CD4-positive, alpha-beta T cell treated with Interleukin-17A for 1 hour (primary cell): ENCODE measurements at places on chromosomes 3 and 15.

DNA sequence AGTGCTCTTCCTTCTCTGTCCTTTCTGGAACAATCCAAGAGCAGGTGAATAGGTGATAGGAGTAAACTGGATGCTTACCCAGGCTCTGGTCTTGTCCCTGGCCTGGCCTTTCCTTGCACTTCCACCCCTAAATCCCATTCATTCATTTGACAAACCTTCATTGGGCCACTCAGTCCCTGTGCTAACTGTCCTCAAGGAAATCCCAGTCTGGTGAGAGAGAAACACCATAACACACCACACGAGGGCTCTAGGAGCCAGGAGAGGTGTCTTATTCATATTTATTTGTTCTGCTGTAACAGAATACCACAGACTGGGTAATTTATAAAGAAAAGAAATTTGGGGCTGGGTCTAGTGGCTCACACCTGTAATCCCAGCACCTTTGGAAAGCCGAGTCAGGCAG lies 22.8 kb downstream of the EFCC1 start:
- DNase-seq: no peak

GRCh38 chr3:155661760-155662159 lies 83.1 kb downstream of the PLCH1 start:
- DNase-seq: no peak

DNA sequence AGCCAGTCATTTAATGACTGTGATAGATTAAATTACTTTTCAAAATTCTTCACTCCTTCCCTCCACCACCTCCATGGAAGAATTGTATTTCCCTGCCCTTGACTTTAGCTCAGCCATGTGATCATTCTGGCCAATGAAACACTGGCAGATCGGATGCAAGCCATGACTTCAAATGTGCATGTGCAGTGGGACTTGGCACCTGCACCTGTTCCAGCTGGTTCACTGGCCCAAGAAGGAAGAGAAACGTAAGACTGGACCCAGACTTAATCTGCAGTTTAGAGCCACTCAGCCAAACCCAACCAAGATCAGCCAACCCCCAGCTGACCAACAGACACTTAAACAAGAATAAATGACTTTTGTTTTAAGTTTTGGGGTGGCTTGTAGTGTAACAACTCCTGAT lies 11.8 kb downstream of the DPH3 start:
- no peak for DNase-seq

DNA sequence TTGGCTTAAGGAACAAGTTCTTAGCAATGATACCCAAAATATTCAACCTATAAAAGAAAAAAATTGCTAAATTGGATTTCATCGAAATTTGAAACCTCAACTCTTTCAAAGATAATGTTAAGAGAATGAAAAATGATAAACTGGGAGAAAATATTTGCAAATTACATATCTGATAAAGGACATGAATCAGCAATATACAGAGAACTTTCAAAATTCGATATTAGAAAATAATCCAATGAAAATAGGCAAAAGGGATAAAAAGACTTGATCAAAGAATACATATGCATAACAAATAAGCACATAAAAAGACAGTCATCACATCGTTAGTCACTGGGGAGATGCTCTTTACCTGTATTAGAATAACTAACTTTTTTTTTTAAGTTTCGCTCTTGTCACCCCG lies 73.0 kb upstream of the NEO1 start:
- DNase-seq: no peak

- no peak for DNase-seq
Observed at GRCh38 chr3:46661776-46662766, 31.4 kb downstream of the ALS2CL start.

- no peak for DNase-seq
Observed at GRCh38 chr3:33426630-33427317, 13.4 kb downstream of the UBP1 start.

GRCh38 chr3:147866561-147866960 lies 457.4 kb downstream of the ZIC1 start:
- no peak for DNase-seq

GRCh38 chr15:43943511-43943910 lies 116.7 kb downstream of the WDR76 start:
- no peak for DNase-seq

DNA sequence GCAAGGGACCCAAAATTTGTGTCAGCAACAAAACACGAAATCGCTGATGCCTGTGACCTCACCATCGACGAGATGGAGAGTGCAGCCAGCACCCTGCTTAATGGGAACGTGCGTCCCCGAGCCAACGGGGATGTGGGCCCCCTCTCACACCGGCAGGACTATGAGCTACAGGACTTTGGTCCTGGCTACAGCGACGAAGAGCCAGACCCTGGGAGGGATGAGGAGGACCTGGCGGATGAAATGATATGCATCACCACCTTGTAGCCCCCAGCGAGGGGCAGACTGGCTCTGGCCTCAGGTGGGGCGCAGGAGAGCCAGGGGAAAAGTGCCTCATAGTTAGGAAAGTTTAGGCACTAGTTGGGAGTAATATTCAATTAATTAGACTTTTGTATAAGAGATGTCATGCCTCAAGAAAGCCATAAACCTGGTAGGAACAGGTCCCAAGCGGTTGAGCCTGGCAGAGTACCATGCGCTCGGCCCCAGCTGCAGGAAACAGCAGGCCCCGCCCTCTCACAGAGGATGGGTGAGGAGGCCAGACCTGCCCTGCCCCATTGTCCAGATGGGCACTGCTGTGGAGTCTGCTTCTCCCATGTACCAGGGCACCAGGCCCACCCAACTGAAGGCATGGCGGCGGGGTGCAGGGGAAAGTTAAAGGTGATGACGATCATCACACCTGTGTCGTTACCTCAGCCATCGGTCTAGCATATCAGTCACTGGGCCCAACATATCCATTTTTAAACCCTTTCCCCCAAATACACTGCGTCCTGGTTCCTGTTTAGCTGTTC lies 34.9 kb downstream of the CHDH start:
- no peak for DNase-seq

- DNase-seq: no peak
Observed at GRCh38 chr15:89364341-89364740, 29.7 kb upstream of the POLG start.

- no peak for DNase-seq
Observed at GRCh38 chr3:101281521-101282030, 38.8 kb downstream of the IMPG2 start.

GRCh38 chr3:32934150-32934742 lies 17.2 kb upstream of the CCR4 start:
- peak; percentile 24 for DNase-seq

GRCh38 chr3:181075098-181075497 lies 85.6 kb upstream of the DNAJC19 start:
- DNase-seq: no peak

GRCh38 chr3:172333042-172333377 lies 115.2 kb downstream of the GHSR start:
- DNase-seq: no peak

GRCh38 chr3:196471551-196471950 lies 32.0 kb downstream of the RNF168 start:
- DNase-seq: no peak

DNA sequence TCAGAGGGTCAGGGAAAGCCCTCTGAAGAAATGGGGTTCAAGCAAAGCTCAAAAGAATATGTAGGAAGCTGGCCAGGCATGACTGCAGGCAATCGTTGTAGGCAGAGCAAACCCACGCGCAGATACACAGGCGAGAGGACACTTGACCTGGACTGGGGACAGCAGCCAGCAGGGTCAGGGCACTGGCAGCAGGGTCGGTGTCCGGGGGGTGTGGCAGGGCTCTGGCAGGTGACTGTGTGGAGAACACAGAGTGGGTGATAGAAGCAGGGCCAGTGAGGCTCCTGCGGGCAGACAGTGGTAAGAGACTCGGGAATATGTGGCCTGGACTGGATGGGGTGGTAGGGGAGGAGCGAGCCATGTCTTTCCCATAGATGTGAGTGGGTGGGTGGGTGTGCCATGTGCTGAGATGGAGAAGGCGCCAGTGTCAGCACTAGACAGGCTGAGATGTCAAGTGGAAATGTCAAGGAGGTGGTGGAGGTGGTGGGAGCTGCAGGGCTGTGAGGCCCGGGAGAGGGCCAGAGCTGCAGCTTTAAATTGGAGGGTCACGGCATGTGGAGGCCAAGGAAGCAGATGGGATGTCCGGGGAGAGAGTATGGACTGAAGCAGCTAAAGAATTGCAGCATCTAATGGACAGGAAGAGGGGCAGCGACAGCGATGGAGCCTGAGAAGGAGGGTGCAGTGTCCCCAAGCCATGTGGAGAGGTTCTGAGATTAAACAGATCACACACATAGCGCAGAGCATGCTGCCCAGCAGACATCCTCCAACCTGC lies 13.4 kb downstream of the TMEM43 start:
- DNase-seq: no peak

- peak; percentile 40 for DNase-seq
Observed at GRCh38 chr3:156674911-156675829, 780 bp downstream of the TIPARP start.

DNA sequence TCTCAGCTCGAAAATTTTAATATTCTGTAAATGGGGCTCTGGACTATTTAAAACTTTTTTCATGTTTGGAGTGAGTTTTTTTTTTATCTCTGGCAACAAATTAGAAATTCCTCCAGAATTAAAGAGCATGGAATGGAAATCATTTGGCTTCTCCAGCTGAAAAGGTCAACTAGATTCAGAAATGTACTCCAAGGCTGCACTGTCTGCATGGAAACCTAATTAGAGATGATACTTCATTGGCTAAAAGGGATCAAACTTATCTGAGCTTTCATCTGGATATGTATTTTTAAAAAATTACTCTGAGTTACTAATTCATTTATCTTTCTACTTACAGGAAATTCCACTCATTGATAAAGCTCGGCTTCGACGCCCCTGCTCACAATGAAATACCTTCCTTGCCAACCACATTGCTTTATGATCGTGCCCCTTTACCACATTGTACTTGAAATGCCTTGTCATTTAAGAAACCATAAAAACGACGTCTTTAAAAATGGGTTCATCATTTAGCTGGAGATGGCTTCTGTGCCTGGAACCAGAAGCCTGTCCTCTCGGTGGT lies 285.5 kb upstream of the ICE2 start:
- no peak for DNase-seq

DNA sequence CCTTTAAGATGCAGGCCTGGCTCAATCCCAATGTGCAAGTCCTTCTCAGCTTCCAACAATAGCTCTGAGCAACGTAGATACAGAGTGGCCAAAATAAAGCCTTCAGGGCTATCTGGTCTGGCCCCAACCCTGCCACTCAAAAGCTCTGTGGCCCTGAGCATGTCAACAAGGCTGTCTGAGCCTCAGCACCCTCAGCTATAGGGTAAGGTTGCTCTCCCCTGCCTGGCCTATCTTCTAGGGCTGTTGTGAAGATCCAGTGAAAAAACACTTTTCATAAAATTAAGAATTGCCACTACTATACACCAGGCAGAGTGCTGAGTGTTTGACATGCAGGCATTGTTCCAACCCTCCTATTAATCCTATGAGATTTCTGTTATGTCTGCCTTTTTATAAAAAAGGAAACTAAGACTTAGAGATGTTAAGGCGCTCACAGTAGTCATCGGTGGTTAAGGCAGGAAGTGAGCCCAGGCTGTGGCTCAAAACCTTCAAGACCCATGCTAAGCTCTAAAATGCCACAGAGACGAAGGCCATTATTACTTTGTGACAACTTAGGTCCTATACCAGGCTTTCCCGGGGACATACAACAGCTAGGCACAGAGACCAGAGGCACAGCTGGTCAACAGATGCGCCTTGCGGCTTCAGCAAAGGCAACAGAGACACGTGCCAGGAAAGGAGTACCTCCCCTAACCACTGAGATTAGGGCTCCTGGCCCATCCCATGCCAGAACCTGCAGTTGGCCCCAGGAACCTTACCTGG lies 5.1 kb downstream of the POLG start:
- DNase-seq: peak; percentile 45

- no peak for DNase-seq
Observed at GRCh38 chr3:128410669-128411573, 55.8 kb downstream of the DNAJB8 start.

- DNase-seq: no peak
Observed at GRCh38 chr3:149494759-149495580, 20.5 kb downstream of the TM4SF4 start.

GRCh38 chr15:52464478-52464877 lies 64.2 kb downstream of the MYO5A start:
- DNase-seq: peak; percentile 55

DNA sequence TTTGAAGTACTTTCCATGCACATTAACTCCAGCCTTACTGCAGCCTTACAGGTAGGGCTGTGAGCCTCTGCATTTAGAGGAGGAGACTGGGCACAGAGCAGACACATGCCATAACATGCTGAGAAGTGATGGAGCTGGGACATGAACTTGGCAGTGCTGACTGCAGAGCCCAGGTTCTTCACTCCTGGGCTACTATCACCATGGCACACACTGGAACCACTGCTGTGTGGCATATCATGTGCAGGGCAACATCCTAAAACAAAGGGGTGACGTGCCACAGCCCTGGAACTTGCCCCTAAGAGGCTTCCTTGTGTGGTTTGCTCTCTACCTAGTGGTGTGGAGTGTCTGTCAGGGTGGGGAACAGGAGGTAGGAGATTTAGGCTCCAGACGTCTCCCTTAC lies 25.4 kb downstream of the EHD4 start:
- DNase-seq: no peak
